Breast epithelium (tissue), 4 donors: ENCODE measurements at places on chromosomes 7 and 10.

- H3K4me1 ChIP-seq, result no peaks in the 10 kb centered on the region
- H3K4me3 ChIP-seq, result no peak overlapping the region
- no peaks in the 10 kb centered on the region for H3K36me3 ChIP-seq
- no peak for DNase-seq
Observed at GRCh38 chr7:105811189-105811847, 65.1 kb downstream of the ATXN7L1 start.

- H3K36me3 ChIP-seq, result no peaks in the 10 kb centered on the region
- H3K27ac ChIP-seq, result no peak overlapping the region
Observed at GRCh38 chr10:78280604-78281003, 246.9 kb downstream of the RPS24 start.

DNA sequence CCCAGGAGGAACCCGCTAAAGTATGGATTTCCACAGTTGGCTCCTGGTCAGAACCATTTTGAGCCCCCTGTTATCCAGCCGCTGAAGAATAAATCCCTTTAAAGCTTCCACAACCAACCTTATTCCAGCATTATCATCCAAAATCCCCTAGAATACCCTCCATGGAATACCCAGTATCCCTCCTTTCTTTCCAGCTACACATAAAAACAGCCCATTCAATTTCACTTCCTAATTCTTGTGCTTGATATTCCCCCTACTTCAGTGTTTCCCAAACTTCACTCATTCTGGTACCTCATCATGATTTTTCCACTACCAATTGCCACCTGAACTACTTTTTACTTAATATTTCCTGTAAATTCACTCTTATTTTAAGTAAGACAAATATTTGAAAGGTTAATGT is 3.1 kb downstream of the MACC1 start:
- H3K27me3 ChIP-seq, result no peaks in the 10 kb centered on the region
- no peaks in the 10 kb centered on the region for H3K4me1 ChIP-seq
- no peak for DNase-seq
- no peaks in the 10 kb centered on the region for H3K36me3 ChIP-seq
- H3K4me3 ChIP-seq, result no peak overlapping the region
- no peak overlapping the region for H3K27ac ChIP-seq

DNA sequence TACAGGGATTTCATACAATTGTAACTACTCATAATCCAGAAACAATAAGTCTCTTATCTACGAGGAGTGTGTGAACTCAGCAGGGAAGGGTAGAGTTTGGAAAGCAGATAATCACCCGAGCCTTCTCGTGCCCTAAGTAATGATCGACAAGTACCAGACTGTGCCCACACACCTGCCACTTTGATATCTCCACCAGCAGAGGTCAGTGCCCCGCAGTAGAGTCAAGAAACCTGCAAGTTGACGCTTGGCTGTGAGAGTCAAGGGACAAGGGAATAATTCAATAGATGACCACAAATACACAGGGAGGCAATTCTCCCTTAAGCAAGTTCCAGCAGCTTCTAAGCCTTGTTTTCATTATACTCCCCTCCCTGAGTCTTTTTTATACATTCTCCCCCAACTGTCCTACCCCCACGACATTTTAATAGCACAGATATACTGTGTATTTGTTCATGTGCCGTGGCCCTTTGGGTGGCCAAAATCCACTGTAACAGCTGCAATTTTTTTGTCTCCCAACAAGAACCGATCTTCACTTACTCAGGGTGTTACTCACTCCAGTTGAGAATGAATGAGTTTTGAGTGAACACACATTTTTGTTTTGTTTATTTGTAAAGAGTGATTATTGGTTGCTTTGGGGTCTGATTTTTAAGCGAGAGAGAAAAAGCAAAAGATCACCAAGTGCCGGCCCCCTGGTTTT is 106.9 kb upstream of the RHEB start:
- DNase-seq, result peak; percentile 28
- H3K36me3 ChIP-seq, result no peaks in the 10 kb centered on the region
- H3K4me3 ChIP-seq, result no peak overlapping the region
- no peak overlapping the region for H3K27ac ChIP-seq
- no peaks in the 10 kb centered on the region for H3K27me3 ChIP-seq
- no peaks in the 10 kb centered on the region for H3K4me1 ChIP-seq

DNA sequence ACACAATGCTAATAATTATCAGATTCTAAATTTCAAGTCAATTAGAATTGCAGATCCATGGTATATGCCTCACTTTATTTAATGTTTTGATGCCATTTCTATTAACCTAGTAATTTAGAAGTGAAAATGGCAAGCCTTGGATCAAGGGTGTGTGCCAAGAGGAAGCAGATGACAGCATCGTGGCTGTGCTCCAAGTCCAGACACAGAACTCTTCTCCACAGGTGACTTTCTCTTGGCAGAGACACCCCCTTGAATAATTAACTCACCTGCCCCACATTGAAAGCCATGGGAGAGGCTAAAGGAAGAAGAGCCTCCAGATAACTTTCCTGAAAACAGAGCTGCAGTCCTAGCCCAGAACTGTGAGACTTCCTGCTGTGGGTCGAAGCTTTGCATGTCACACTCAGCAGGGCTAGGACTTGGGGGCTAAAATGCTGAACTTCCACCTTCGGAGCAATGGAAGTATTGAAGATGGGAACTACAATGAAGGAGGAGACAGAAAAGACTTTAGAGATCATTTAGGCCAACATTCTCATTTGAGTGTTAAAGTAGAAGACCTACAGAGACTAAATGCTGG is 996 bp upstream of the C10orf90 start:
- no peaks in the 10 kb centered on the region for H3K36me3 ChIP-seq
- peak overlapping the region; percentile 61 for H3K27ac ChIP-seq
- H3K4me1 ChIP-seq, result no peaks in the 10 kb centered on the region

DNA sequence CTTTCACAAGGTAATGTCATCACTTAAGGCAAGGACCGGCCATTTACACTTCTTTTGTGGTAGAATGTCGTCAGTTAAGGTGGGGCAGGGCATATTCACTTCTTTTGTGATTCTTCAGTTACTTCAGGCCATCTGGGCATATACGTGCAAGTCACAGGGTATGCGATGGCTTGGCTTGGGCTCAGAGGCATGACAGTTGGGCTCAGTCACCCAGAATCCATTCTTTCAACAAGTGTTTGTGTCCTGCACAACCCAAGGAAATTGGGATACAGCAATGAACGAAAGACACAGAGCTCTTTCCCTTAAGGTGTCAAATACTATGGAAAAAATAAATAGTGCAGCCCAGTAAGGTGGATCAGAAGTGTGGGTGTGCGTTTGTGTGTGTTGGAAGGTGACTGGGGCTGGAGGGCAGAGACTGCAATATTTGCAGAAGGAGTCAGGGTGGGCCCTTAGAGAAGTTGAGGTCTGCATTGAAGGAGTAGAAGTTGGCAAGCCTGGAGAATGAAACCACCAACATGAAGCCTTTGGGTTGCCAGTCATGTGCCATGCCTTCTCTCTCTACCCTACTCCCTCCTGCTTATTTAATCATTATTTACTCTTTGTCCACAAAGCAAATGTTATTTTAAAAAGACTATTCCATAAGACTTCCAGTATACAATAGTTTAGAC is 222.8 kb upstream of the PRKCQ start:
- no peak overlapping the region for H3K4me3 ChIP-seq
- H3K27me3 ChIP-seq, result no peaks in the 10 kb centered on the region
- no peaks in the 10 kb centered on the region for H3K36me3 ChIP-seq
- no peak overlapping the region for H3K27ac ChIP-seq

DNA sequence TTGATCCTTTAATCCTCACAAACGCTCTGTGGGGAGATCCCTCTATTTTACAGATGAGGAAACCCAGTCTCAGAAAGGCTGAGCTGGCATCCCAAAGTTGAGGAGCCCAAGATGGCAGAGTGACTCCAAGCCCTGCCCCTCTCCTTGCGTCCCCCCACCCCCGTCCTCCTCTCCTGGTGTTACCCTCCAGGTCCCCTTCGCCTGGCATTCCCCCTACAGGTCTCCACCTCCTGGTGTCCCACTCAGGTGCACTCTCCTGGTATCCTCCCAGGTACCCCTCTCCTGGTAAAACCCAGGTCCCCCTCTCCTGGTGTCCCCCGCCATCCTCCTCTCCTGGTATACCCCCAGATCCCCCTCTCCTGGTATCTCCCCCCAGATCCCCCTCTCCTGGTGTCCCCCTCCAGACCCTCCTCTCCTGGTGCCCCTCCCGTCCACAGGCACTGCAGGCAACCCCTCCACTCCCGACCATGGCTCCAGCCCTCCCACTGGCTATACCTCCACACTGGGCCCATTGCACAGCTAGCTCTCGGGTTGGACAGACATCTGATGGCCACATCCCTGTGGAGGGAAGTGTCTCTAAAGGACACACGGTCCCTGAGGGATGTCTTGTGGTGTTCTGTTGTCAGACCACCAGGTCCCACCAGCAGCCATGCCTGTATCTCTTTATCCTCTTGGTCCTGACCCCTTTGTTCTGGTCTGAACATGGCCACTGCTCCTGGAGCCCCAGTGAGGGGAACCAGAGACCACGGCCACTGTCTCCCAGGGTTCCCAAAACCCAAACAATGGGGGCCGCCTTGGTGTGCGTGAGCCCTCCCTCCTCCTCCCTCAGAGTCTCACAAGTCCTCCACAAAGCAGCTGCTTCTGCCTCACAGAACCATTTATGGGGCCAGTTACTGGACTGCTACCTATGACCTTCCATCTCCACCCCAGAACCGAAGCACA is 37.2 kb downstream of the CALML3 start:
- H3K27ac ChIP-seq, result no peak overlapping the region
- H3K27me3 ChIP-seq, result no peaks in the 10 kb centered on the region
- no peaks in the 10 kb centered on the region for H3K36me3 ChIP-seq
- peak; percentile 45 for DNase-seq
- no peak overlapping the region for H3K4me3 ChIP-seq
- no peaks in the 10 kb centered on the region for H3K4me1 ChIP-seq

DNA sequence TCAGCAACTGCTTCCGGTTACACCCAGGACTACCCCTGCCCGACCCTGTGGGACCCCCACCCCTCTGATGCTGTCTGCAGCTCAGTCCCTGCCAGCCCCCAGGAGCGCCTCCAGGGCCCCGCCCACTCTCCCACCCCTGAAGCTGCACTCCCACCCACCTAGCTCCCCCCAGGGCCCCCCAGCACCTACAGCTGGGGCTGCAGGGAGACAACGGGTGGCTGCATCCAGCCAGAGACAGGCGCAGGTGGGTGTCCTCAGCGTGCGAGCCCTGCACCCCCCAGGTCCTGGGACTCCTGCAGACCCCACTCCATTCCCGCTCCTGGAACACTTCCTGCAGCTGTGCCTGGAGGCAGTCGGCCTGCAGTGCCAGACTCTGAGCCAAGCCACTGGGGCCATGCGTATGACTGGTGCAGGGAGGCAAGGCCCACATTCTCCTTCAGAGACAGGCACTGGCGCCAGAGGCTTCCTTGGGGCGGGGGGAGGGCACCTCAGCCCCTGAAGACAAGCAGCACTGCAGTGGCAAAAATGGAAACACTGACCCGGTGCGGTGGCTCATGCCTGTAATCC is 6.1 kb downstream of the CYP2W1 start:
- no peaks in the 10 kb centered on the region for H3K4me1 ChIP-seq
- no peaks in the 10 kb centered on the region for H3K36me3 ChIP-seq
- H3K4me3 ChIP-seq, result no peak overlapping the region
- peaks cover 9% of the 10 kb centered on the region for H3K27me3 ChIP-seq

- H3K36me3 ChIP-seq, result no peaks in the 10 kb centered on the region
- no peaks in the 10 kb centered on the region for H3K27me3 ChIP-seq
- DNase-seq, result peak; percentile 52
Observed at GRCh38 chr10:113126229-113127201, 176.5 kb downstream of the TCF7L2 start.

DNA sequence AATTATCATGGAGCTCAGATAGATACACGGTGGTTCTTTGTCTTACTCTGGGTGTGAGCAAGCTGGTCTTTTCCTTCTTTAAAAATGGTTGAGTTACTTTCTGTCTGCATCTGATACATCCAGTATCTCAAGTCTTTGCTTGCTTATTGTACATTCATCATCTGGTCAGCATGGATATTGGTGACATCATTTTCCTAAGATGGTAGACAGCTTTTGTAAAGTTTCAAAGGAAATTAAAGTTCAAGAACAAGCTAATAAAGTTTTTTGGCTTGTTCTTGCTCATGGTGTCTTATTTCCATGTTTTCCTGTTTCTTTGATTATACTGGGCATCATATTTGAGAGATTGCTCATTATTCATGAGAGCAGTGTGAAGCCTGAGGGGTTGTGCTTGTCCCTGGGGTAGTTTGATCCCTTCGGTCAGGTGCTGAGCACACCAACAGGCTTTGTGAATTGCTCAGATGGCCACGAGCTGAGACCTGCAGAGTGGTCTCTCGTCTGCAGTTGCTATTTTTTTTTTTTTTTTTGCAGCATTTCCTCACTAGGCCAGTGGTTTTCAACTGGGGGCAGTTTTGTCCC is 38.5 kb downstream of the MGMT start:
- DNase-seq, result no peak
- no peaks in the 10 kb centered on the region for H3K36me3 ChIP-seq
- no peaks in the 10 kb centered on the region for H3K27me3 ChIP-seq

- peak; percentile 72 for DNase-seq
- no peaks in the 10 kb centered on the region for H3K36me3 ChIP-seq
- H3K4me1 ChIP-seq, result peaks cover 7% of the 10 kb centered on the region
- H3K4me3 ChIP-seq, result peak overlapping the region; percentile 67
Observed at GRCh38 chr7:151013733-151014497, 10.4 kb downstream of the ATG9B start.

DNA sequence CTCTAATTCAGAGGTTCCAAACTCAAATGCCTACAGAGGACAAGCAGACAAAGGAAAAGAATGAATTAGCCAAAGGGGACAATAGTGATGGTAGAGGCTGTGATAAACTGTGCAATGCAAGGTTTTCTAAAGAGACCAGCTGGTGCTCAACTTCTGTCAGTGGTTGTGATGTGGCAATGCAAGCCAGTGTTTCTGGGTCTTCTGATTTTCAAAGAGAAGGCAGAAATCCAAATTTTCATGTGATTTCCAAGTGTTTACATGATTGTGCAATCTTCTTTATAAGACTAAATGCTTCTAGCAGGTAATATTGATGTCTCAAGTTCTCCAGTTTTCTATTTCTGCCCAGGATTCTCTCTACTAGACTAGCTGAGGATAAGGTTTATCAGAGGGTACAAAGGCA is 135.9 kb downstream of the PCDH15 start:
- no peaks in the 10 kb centered on the region for H3K36me3 ChIP-seq
- H3K4me1 ChIP-seq, result no peaks in the 10 kb centered on the region
- H3K27ac ChIP-seq, result no peak overlapping the region
- H3K27me3 ChIP-seq, result no peaks in the 10 kb centered on the region
- no peak overlapping the region for H3K4me3 ChIP-seq
- no peak for DNase-seq

DNA sequence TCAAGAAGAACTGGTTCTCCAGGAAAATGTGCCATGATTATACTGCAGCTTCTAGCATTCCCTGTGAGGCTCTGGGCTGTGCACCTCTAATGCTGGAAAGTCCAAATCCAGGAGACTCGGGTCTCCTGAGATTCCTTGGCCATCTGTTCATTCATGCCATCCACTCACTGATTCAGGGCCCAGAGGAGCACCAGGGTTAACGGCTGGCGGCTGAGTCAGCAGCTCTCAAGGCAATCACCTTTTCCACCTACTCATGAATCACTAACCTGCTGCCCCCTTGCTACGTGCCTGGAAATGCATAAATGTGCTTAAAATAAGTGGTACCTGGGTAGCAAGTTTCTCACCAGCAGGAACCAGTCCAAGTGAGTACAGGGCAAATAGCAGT is 132.7 kb downstream of the KCNMA1 start:
- no peaks in the 10 kb centered on the region for H3K36me3 ChIP-seq
- H3K4me1 ChIP-seq, result no peaks in the 10 kb centered on the region
- no peak for DNase-seq
- H3K27ac ChIP-seq, result no peak overlapping the region
- H3K27me3 ChIP-seq, result no peaks in the 10 kb centered on the region

GRCh38 chr7:70334871-70335270 is 736.6 kb downstream of the AUTS2 start:
- no peak overlapping the region for H3K27ac ChIP-seq
- DNase-seq, result no peak
- H3K27me3 ChIP-seq, result no peaks in the 10 kb centered on the region
- no peak overlapping the region for H3K4me3 ChIP-seq

GRCh38 chr10:18205098-18205834 is 65.0 kb downstream of the CACNB2 start:
- H3K4me3 ChIP-seq, result no peak overlapping the region
- no peaks in the 10 kb centered on the region for H3K27me3 ChIP-seq
- no peak for DNase-seq
- H3K27ac ChIP-seq, result no peak overlapping the region
